ENCODE measurements at places on chromosomes 7 and 10.

- H3K4me1 ChIP-seq = no peaks in the 10 kb centered on the region
- H3K4me3 ChIP-seq = no peak overlapping the region
- H3K36me3 ChIP-seq = no peaks in the 10 kb centered on the region
- DNase-seq = no peak
- no peaks in the 10 kb centered on the region for H3K27me3 ChIP-seq
- no peak overlapping the region for H3K27ac ChIP-seq
Measured at GRCh38 chr7:37993060-37993501, 72.6 kb downstream of the EPDR1 start.

GRCh38 chr10:35922876-35923600, 280.9 kb upstream of the FZD8 start:
- no peak overlapping the region for H3K27ac ChIP-seq
- peaks cover 11% of the 10 kb centered on the region for H3K4me1 ChIP-seq
- no peaks in the 10 kb centered on the region for H3K36me3 ChIP-seq
- no peak for DNase-seq
- H3K27me3 ChIP-seq = no peaks in the 10 kb centered on the region
- no peak overlapping the region for H3K4me3 ChIP-seq

DNA sequence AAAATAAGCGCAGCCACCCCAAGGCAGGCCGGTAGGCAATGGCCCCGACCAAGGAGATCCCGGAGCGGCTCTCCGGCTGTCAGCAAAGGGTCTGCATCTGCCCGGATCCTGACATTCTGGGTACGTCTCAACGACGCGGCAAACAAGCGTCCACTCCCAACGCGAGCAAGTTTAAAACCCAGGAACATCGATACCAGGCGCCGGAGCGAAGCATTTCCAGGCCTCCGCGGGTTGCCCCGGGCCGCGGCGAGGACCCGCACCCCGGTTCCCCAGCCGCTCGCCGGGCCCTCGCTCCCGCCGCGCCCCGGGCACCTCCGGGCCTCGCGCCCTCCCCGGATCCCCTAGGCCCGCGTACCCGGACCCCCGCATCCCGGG, 453 bp downstream of the URGCP start:
- peak; percentile 60 for DNase-seq
- peaks cover 9% of the 10 kb centered on the region for H3K36me3 ChIP-seq
- peak overlapping the region; percentile 89 for H3K4me3 ChIP-seq

GRCh38 chr7:138907201-138907847, 73.9 kb downstream of the KIAA1549 start:
- peaks cover 20% of the 10 kb centered on the region for H3K36me3 ChIP-seq
- H3K27me3 ChIP-seq = no peaks in the 10 kb centered on the region
- no peak overlapping the region for H3K27ac ChIP-seq

DNA sequence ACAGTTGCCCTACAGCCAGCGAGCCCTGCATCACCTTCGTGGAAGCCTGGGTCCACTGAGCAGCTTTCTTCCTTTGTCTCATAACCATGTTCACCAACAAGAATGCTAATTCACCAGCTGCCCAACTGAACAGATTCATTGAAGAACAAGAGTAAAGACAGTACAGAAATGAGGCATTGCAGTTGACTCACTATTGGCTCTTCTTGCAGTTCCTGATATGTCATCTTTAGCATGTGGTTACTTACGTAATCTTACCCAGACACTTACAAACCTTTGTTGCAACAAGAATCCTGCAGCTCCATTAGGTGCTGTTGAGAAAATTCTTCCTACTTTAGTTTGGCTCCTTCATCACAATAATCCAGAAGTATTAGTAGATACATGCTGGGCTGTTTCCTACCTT, 174.0 kb upstream of the TPK1 start:
- DNase-seq = no peak
- no peaks in the 10 kb centered on the region for H3K36me3 ChIP-seq
- H3K27ac ChIP-seq = no peak overlapping the region

DNA sequence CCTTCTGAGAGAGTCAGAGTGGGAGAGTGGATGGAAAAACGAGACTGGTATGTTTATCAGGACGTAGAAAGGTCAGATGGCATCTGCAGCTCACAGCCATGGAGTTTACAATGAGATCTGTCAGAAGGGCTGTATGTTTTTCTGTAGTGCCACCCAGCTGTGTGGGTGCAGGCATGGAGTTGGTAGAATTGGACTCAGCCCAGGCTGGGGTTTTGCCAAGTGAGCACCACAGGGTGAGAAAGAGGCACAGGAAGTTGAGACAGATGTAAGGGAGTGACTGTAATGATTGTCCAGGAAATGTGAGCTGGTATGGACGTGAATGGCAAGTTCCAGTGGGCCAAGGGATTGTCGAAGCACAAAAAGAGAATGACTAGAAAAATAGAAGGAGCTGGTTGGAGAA, 9.1 kb upstream of the ZYX start:
- peaks cover 12% of the 10 kb centered on the region for H3K4me1 ChIP-seq
- no peak for DNase-seq
- no peaks in the 10 kb centered on the region for H3K36me3 ChIP-seq
- no peak overlapping the region for H3K4me3 ChIP-seq
- no peaks in the 10 kb centered on the region for H3K27me3 ChIP-seq
- H3K27ac ChIP-seq = no peak overlapping the region

DNA sequence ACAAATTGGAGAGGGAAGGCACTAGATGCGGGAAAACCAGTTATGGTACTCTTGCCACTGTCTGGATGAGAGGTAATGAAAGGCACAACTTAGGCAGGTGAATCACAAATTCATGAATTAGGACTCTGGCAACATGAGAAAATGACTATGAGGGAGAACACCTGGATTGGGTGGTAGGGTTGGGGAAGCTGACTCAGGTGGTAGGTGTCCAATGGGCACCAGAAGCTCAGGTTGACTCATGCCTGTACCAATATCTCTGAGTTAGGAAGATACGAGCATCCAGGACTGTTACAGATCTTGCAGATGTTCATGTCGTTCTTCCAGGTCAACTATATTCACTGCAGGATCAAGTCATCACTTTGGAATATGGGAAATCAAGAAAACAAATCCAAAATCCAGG, 56.7 kb downstream of the NPY start:
- H3K27me3 ChIP-seq = no peaks in the 10 kb centered on the region
- no peaks in the 10 kb centered on the region for H3K36me3 ChIP-seq
- no peak overlapping the region for H3K27ac ChIP-seq
- no peak overlapping the region for H3K4me3 ChIP-seq
- no peak for DNase-seq

GRCh38 chr10:87918254-87918859, 54.9 kb downstream of the PTEN start:
- DNase-seq = no peak
- peaks cover 4% of the 10 kb centered on the region for H3K36me3 ChIP-seq
- H3K4me3 ChIP-seq = no peak overlapping the region
- H3K27me3 ChIP-seq = no peaks in the 10 kb centered on the region

- no peaks in the 10 kb centered on the region for H3K27me3 ChIP-seq
- peak overlapping the region; percentile 53 for H3K4me3 ChIP-seq
- peak overlapping the region; percentile 95 for H3K27ac ChIP-seq
Measured at GRCh38 chr7:130890176-130891020, 156.4 kb upstream of the KLF14 start.

DNA sequence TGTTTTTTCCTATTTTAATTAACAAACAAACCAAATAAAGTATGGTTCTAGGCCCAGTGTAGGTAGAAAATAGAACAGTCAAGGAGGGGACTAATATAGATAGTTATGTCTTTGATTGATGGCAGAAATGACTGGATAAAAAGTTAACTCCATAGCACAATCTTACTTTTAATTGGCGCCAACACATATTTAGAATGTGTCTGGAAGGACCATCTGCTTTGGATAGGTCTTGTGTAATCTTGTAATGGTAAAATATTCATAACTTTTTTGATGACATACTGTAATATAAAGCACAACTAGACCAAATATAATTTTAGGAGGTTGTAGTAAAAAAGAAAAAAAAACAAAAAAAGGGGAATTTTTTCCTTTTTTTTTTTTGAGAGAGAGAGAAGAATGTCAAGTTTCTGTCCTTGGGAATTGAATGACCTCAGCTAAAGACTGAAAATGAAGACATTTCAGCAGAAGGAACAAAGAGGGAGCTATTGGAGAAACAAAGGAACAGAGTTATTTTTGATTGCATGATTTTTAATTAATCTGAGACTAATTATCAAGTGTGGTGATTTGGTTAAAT, 193.7 kb downstream of the CDK14 start:
- no peak overlapping the region for H3K27ac ChIP-seq
- no peak for DNase-seq
- H3K36me3 ChIP-seq = peaks cover 18% of the 10 kb centered on the region
- H3K27me3 ChIP-seq = no peaks in the 10 kb centered on the region
- H3K4me3 ChIP-seq = no peak overlapping the region

GRCh38 chr7:36736899-36737211, 12.6 kb upstream of the AOAH start:
- H3K4me3 ChIP-seq = no peak overlapping the region
- no peak overlapping the region for H3K27ac ChIP-seq
- H3K36me3 ChIP-seq = no peaks in the 10 kb centered on the region
- peaks cover 4% of the 10 kb centered on the region for H3K4me1 ChIP-seq
- DNase-seq = no peak

- H3K4me3 ChIP-seq = no peak overlapping the region
- no peak overlapping the region for H3K27ac ChIP-seq
- DNase-seq = peak; percentile 82
- peaks cover 6% of the 10 kb centered on the region for H3K4me1 ChIP-seq
- H3K36me3 ChIP-seq = no peaks in the 10 kb centered on the region
Measured at GRCh38 chr10:104349623-104350126, 4.0 kb upstream of the CFAP58 start.

- DNase-seq = no peak
- no peak overlapping the region for H3K27ac ChIP-seq
- H3K4me3 ChIP-seq = no peak overlapping the region
Measured at GRCh38 chr10:78306358-78306757, 272.7 kb downstream of the RPS24 start.

- DNase-seq = no peak
- no peaks in the 10 kb centered on the region for H3K27me3 ChIP-seq
- no peak overlapping the region for H3K27ac ChIP-seq
- no peaks in the 10 kb centered on the region for H3K4me1 ChIP-seq
- H3K36me3 ChIP-seq = no peaks in the 10 kb centered on the region
Measured at GRCh38 chr10:86178401-86179152, 188.0 kb downstream of the GRID1 start.

- H3K27me3 ChIP-seq = no peaks in the 10 kb centered on the region
- H3K27ac ChIP-seq = no peak overlapping the region
- DNase-seq = no peak
- no peak overlapping the region for H3K4me3 ChIP-seq
- no peaks in the 10 kb centered on the region for H3K36me3 ChIP-seq
- H3K4me1 ChIP-seq = no peaks in the 10 kb centered on the region
Measured at GRCh38 chr10:109328001-109328400, 595.3 kb downstream of the XPNPEP1 start.

GRCh38 chr7:93016681-93017381, 100.9 kb downstream of the SAMD9 start:
- no peaks in the 10 kb centered on the region for H3K36me3 ChIP-seq
- DNase-seq = peak; percentile 70
- peak overlapping the region; percentile 18 for H3K27ac ChIP-seq
- no peaks in the 10 kb centered on the region for H3K27me3 ChIP-seq

DNA sequence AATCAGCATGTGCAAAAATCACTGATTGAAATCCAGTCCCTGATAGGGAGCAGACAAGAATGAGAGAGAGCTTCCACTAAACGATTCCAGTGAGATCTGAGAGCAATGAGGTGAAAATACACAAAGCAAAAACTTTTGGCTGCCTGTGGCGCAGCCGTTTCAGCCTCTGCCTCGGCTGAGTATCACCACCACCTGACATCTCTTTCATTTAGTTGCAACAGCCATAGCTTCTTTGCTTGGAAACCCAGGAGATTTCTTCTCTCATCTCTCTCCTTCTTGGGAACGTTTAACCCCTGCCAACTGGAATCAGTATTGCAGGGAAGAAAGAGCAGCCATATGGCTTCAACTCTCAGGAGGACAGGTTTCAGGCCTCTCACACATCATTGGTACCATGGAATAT, 237.3 kb upstream of the AGK start:
- H3K36me3 ChIP-seq = no peaks in the 10 kb centered on the region
- H3K27me3 ChIP-seq = no peaks in the 10 kb centered on the region
- no peak for DNase-seq
- no peak overlapping the region for H3K27ac ChIP-seq

GRCh38 chr10:77879710-77880109, 46.8 kb downstream of the DLG5 start:
- no peaks in the 10 kb centered on the region for H3K27me3 ChIP-seq
- no peak for DNase-seq

DNA sequence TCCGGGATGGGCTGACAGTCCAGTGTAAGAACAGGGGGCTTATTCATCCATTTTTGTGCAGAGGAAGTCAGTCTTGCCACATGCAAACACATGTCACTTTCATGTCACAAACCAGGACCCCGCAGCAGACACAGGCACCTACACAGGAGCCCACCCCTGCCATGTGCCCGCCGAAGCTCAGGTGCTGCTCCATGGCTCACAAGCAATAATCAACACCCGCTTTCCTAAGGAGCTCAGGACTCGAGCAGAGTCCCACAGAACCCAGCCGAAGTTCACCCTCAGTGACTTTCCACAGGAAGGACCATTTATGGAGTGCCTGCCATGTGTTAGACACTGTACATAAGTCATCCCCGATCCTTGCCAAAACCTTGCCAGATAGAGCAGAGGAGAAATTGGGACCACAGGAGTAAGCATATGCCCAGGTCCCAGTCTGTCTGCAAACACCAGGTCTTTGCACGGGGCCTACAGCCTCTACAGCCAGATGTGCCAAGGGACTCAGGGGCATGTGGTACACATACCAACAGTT, 99.4 kb downstream of the EBF3 start:
- no peak overlapping the region for H3K4me3 ChIP-seq
- H3K27me3 ChIP-seq = no peaks in the 10 kb centered on the region
- H3K4me1 ChIP-seq = no peaks in the 10 kb centered on the region
- no peak for DNase-seq
- H3K27ac ChIP-seq = no peak overlapping the region

- no peaks in the 10 kb centered on the region for H3K36me3 ChIP-seq
- H3K4me3 ChIP-seq = no peak overlapping the region
- DNase-seq = no peak
- no peak overlapping the region for H3K27ac ChIP-seq
Measured at GRCh38 chr10:96747734-96748550, 27.6 kb upstream of the PIK3AP1 start.

DNA sequence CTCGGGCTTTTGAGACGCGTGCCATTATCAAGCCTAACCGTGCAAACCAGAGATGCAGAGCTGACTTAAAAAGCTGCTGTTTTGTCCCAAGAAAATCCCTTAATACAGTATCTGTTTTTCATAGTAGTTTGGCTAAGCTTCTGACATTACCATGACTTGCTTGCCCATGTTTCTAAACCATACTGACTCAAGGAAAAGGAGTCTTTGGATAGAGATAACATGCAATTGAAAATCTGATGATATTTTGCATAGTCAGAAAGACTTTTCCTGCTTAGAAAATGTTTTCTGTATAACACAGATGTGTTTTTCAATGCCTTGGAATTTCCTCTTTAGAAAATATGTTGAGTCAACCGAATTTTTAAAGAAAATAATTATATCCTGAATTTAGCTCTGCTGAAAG, 21.5 kb upstream of the AKR1E2 start:
- no peak for DNase-seq
- H3K27me3 ChIP-seq = no peaks in the 10 kb centered on the region
- no peak overlapping the region for H3K4me3 ChIP-seq
